NCI-H510A (cell line): ENCODE measurements at places on chromosomes 3 and 15.
A peak's percentile ranks its signal among the peaks of the same experiment; 100 is the strongest.

- DNase-seq, result no peak
These were observed 3.5 kb downstream of the TKT start for GRCh38 chr3:53252096-53252946.

GRCh38 chr3:54014067-54014466, 108.3 kb upstream of the CACNA2D3 start:
- no peak for DNase-seq

GRCh38 chr15:58856086-58856485, 77.4 kb downstream of the SLTM start:
- no peak for DNase-seq

GRCh38 chr3:127135241-127136023, 57.5 kb upstream of the PRR23E start:
- no peak for DNase-seq

GRCh38 chr15:39589815-39590644, 9.2 kb downstream of the THBS1 start:
- DNase-seq, result no peak

DNA sequence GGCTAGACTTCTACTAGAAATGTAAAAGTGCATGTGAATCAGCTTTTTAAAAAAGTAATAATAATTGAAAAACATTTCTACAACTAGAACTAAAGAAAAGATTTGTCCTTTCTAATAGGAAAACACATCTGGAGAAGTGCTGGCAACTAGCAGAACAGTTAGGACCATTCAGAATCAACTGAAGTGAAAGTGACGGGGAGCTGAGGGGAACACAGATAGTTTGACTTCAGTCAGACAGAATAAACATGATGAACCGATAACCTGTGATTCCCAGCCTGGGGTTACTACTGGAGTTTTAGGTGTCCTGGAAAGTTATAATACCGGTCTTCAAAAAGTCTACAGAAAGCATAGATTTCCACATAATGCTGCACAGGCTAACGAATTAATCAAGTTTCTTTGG, 28.1 kb downstream of the OPA1 start:
- no peak for DNase-seq

GRCh38 chr3:195821403-195822130, 9.8 kb upstream of the MUC4 start:
- no peak for DNase-seq

DNA sequence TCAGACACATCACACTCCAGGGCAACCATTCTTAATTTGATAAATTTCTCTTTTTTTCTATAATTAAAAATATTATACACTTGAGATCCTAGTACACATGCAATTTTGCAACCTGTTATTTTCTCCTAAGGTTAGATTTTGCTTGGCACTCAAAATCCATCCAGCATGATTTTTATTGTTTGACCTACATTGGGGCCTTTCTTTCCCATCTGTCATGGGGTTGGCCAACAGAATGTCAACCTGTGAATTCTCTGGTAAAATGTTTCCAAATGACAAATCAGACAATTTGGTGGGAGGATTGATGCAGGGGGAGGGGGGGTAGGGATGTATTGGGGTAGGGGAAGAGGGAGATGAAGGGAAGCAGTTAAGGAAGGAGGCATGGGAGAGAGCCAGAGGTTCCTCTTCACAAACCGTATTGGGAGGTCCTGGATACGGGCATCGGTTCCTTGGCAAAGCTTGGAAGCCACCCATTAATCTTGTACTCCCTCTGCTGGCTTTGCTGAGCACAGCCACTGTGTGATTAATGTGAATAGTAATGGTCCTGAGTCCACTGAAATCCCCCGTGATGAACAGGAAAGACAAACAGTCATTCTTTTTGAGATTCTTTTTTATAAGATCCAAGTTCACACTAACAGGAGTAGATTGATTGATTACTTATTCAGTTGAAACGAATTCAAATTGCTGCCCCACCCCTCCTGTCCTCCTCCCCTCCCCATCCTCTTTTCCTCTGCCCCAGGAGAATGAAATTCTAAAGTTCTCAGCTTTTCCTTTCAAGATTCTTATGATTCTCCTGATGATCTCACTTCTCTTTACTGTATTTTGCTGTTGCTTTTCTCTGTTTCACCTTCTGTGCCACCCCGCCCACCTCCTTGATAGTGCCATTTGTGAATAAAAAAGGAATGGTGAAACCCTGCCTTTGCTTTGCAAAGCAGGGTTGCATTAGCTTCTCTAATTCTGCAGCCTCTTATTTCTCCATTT, 82.2 kb upstream of the SLC25A26 start:
- DNase-seq, result peak; percentile 18

DNA sequence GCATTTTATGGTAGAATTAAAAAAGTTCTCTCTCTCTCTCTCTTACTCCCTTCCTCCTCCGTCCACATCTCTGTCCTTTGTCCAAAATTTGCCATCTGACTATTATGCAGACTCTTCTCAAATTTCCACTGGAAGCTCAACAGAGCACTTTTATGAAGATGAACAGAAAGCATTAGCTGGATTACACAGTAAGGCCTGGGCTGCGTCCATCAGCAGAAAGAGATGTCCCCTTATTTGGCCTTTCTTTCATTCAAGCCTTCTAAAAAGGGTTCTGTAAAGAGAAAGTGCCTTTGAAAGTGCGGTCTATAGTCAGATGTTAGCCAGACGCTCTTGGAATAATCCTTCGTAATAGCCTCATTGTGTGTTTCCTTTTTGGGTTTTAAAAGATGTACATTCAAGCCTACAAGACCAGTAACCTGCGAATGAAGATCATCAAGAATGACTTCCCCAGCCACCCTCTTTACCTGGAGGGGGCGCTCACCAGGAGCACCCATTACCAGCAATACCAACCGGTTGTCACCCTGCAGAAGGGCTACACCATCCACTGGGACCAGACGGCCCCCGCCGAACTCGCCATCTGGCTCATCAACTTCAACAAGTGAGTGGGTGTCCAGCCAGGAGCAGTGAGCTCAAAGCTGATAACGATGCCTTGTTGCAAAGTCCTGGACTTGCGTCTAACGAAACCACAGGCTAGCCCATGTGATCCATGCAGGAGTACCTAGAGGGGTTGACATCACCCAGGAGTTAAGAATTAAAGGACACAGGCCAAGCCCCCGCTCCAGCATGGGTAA, 53.1 kb downstream of the MESD start:
- no peak for DNase-seq

GRCh38 chr3:134754768-134755559, 40.1 kb upstream of the EPHB1 start:
- no peak for DNase-seq

GRCh38 chr3:157284688-157285087, 124.7 kb upstream of the CCNL1 start:
- DNase-seq, result no peak

- DNase-seq, result no peak
These were observed 46.3 kb downstream of the LSM3 start for GRCh38 chr3:14224895-14225294.

GRCh38 chr3:51709675-51710074, 2.8 kb downstream of the GRM2 start:
- no peak for DNase-seq

- DNase-seq, result no peak
These were observed 23.7 kb upstream of the FBXL22 start for GRCh38 chr15:63573533-63573932.

GRCh38 chr15:99954361-99955180, 221.3 kb upstream of the LYSMD4 start:
- DNase-seq, result no peak

DNA sequence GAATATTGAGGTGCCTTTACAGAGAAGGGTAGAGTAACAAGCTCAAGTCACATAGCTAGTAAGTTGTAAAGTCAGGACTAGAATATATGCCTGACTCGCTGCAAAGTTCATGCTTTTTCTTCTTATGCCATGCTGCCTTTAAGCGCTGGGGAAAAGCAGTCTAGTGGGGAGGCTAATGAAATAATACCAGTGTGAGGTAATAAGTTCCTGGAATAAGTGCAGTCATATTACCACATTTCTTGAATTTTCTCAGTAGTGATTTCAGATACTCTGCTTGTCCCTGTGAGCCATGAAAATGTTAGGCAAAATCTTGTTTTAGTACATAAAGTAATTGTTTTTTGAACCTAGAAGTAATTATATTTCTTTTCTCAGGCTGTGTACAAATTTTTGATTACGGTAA, 71.8 kb downstream of the SYN2 start:
- no peak for DNase-seq

GRCh38 chr3:38738630-38739395, 77.2 kb downstream of the SCN10A start:
- no peak for DNase-seq

DNA sequence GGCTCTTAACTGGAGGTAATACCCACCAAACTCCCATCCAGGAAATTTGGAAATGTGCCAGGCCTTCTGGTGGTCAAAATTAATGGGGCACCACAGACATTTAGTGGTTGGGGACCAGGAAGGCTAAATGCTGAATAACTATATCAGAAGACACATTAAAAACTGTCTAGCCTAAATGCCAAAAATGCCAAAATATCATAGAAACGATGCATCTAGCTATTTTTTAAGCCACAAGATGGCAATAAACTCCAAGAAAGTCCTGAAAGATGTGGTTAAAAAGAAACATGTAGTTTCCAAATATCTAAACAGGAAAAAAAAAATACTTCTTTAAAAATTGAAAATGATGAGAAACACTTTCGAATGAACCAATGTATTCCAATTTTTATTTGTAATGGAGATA, 19.9 kb downstream of the CCDC14 start:
- DNase-seq, result no peak

DNA sequence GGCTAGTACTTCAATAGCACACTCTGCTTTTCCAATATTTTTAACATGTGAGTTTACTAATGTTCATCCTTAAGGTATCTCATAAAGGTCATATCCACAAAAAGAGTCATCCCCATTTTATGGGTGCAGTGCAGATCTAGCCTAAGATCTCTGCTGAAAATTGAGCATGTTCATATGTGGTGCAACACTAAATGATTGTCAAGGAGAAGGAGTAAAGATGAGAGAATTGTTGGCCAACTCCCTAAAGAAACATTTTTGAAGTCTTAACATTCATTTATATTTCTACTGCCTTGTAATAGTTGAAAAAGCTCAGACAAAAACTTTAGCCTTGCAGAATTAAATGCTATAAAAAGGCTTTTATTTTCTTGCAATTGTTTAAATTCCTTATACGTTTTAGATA, 1159.6 kb downstream of the TBL1XR1 start:
- no peak for DNase-seq

DNA sequence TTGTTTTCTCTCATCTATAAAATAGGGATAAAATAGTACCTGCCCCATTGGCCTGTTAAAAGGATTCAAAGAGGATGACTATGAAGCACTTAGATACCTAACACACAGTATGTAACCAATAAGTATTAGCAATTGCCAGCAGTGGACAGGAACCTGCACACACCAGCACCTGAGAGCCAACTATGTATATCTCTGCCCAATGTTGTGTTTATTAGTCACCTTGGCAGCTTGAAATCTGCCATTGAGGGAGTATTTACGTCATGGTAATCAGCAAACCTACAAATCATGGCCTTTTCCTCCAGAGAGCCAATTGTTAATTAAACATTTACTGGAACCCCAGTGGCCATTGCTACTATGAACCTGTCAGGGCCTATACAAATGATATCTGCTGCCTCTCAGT, 13.8 kb downstream of the LARS2 start:
- no peak for DNase-seq

- DNase-seq, result peak; percentile 34
These were observed 92.0 kb downstream of the GABRG3 start for GRCh38 chr15:27062951-27063350.

- DNase-seq, result no peak
These were observed 699 bp upstream of the MESP1 start for GRCh38 chr15:89751748-89752147.

DNA sequence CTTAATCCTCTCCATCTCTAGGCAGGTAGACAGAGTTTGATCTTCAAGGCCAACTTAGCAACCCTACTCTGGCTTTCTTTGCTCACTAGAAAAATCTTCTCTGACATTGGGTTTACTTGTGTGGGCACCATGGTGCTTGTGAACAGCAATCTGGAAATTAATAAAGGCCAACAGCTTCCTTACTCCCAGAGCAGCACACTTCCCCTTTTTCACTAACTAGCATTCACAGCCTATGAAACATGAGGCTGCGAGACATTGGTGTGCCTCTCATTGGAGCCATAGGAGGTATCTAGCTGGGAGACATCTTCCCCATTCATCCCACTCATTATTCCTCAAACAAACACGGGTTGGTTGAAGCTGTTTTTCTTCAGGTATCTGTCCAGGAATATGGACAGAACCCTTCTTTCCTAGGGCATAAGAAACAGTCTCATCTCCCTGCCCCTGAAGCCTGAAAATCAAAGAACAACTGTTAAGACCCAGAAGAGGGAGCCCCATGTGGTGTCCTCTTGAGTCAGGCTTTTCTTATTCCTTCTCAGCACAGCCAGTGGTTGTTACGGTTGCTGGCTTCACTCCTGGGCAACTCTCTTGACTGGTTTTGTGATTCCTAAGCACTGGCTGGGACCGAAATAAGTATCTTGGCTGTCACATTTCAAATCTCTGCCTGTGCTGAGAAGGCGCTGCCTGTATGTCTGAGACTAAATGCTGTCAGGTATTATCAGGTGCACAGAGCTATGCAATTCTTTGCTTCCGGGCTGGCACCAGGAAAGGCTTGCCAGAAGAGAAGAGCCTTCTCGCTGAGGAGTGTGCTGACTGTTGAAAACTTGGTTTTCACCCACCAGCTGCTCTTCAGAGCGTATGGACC, 194.4 kb downstream of the FEZF2 start:
- DNase-seq, result no peak

GRCh38 chr3:116103868-116104530, 341.3 kb downstream of the LSAMP start:
- no peak for DNase-seq

DNA sequence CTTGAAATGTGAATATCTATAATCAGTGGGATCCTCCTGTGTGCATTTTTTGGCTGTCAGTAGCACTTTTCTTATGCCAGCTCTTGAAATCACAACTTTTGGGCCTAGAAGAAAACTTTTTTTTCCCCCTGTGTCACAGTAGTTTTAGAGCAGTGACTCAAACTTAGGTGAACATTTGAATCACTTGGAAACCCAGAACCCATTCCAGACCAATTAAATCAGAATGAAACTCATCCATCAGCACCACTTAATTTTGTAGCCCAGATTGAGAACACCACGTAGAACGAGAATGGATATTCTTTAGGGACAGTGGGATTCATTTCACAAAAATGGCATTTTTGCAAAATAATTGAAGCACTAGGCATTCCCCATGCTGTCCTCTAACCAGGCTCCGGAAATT, 224.8 kb upstream of the NANOGP8 start:
- no peak for DNase-seq

DNA sequence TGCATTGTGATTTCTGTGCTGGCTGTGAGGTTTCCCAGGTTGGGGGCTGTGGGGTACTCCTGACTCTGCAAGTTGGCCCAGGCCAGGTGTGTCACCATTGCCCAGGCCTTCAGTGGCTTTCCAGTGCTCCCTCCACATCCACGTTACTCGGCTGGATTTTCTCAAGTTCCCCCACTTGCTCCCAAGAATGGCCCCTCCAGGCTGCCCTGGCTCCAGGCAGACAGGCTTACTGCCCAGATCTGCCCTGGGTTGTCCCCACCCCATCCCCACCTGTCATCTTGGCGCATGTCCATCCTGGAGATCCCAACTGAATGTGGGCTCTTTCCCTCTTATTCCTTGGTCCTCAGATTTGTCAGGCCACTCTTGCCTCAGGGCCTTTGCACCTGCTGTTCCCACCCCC, 3.6 kb downstream of the APBA2 start:
- DNase-seq, result no peak
